ENCODE measurements at places on chromosomes 5 and 9. TPM values are rescaled to one million over a fixed set of nuclear protein-coding genes. Genes with fewer than 3 reads are reported as not detected.

DNA sequence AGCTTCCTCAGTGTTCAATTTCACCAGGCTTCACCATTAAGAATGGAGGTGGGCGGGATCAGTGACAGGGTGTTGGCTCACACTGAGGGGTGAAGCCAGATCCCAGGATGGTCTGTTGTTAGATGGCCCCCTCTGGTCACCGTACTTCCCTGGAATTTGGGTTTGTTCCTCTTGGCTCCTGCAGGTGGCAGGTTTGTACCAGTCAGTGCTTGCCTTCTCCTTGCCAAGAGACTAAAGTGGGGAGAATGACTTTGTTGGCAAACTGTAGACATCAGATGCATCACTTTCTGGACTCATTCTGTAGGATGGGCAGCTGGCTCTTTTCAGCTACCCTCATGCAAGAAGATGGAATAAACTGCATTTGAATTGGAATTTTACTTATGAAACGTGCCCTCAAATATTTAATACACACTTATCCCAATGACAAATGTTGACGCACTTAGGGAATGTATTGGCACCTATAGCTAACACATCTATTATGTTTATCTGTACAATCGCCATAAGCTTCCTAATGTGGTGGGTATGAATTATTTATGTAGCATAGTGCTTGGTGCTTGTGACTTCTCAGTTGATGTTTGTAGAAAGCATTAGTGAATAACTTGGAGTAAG lies 31.4 kb upstream of the ANKRD55 start:
- H3K36me3 ChIP-seq, result no peaks in the 10 kb centered on the region
- no peaks in the 10 kb centered on the region for H3K4me1 ChIP-seq

GRCh38 chr5:58751222-58751837 lies 168.5 kb downstream of the RAB3C start:
- H3K27ac ChIP-seq, result peak overlapping the region; percentile 22
- no peaks in the 10 kb centered on the region for H3K36me3 ChIP-seq
- H3K27me3 ChIP-seq, result no peaks in the 10 kb centered on the region
- H3K4me1 ChIP-seq, result peaks cover 3% of the 10 kb centered on the region

Gene GPR150
- polyA plus RNA-seq, result 0.90 TPM

GRCh38 chr9:131051592-131052517 lies 42.9 kb downstream of the LAMC3 start:
- no peaks in the 10 kb centered on the region for H3K36me3 ChIP-seq
- H3K27ac ChIP-seq, result no peak overlapping the region
- DNase-seq, result no peak
- no peaks in the 10 kb centered on the region for H3K4me1 ChIP-seq
- no peak overlapping the region for H3K4me3 ChIP-seq
- H3K27me3 ChIP-seq, result peaks cover 5% of the 10 kb centered on the region

Gene SPINK7
- 0.06 TPM for polyA plus RNA-seq

Gene IL31RA
- 0.03 TPM for polyA plus RNA-seq

- no peaks in the 10 kb centered on the region for H3K36me3 ChIP-seq
- no peak overlapping the region for H3K4me3 ChIP-seq
- no peak overlapping the region for H3K27ac ChIP-seq
- no peaks in the 10 kb centered on the region for H3K27me3 ChIP-seq
Observed at GRCh38 chr5:9519537-9519936, 26.3 kb downstream of the SEMA5A start.

DNA sequence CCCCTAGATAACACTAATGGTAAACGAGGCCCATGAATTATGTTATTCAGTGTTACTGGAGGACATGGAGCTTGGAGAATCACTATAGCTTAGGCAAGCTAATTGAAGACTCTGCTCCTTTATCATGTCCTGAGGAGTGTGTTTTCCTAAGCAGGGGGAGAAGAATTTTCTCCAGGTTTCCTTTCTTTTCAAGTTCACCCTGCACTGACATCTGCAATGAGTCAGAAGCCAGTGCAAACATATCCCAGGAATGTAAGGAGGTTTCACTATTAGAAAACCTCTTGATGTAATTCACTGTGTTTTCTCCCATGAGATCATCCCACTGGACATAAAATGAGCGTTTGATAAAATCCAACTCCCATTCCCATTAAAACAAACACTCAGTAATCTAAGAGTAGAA lies 75.6 kb downstream of the DMRT2 start:
- DNase-seq, result no peak
- no peaks in the 10 kb centered on the region for H3K27me3 ChIP-seq
- H3K4me3 ChIP-seq, result no peak overlapping the region
- H3K27ac ChIP-seq, result no peak overlapping the region
- H3K36me3 ChIP-seq, result no peaks in the 10 kb centered on the region

- no peak overlapping the region for H3K4me3 ChIP-seq
- H3K4me1 ChIP-seq, result no peaks in the 10 kb centered on the region
- H3K27ac ChIP-seq, result no peak overlapping the region
- H3K27me3 ChIP-seq, result no peaks in the 10 kb centered on the region
- no peak for DNase-seq
Observed at GRCh38 chr9:121997791-121998190, 95.3 kb downstream of the TTLL11 start.

Gene ADGRD2
- not detected for polyA plus RNA-seq

GRCh38 chr5:129392681-129393080 lies 67.4 kb upstream of the ADAMTS19 start:
- H3K4me3 ChIP-seq, result no peak overlapping the region
- no peak overlapping the region for H3K27ac ChIP-seq
- no peaks in the 10 kb centered on the region for H3K36me3 ChIP-seq
- DNase-seq, result no peak
- no peaks in the 10 kb centered on the region for H3K27me3 ChIP-seq

DNA sequence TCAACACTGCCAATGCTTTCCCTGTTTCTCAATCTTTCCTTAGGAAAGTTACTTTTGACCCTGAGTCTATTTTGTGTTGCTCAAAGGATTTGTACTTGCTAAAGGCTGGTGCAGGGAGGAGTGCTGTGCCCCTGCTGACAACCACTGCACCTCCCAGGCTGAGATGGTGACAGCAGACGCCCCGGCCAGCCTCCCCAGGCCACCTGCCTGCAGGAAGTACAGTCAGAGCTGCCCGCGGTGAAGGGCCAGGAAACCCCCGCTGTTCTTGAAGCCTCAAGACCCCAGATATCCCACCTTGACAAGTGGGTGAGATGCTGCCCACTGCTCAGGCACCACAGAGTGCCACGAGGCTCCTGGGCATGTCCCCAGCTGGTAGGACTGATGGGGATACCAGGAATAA lies 44.2 kb upstream of the CKMT2 start:
- no peaks in the 10 kb centered on the region for H3K36me3 ChIP-seq
- H3K4me3 ChIP-seq, result no peak overlapping the region
- no peaks in the 10 kb centered on the region for H3K27me3 ChIP-seq
- DNase-seq, result no peak
- H3K27ac ChIP-seq, result no peak overlapping the region
- no peaks in the 10 kb centered on the region for H3K4me1 ChIP-seq

DNA sequence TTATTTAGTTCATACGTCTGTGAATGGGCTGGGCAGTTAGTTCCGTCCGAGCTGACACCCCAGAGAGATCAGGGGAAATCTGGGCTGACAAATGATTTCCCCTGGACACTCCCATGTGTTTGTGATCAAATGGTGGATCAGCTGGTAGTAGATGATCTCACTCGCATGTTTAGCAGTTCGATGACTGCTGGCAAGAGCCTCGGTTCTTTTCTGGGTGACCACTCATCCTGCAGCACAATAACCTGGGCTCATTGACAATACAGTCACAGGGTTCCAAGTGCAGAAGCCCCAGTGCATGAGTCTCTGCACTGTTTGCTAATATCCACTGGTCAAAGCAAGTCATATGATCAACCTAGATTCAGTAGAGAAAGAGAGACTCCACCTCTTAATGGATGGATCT lies 155.9 kb downstream of the NR2F1-AS1 start:
- DNase-seq, result no peak
- no peaks in the 10 kb centered on the region for H3K4me1 ChIP-seq
- H3K36me3 ChIP-seq, result no peaks in the 10 kb centered on the region

DNA sequence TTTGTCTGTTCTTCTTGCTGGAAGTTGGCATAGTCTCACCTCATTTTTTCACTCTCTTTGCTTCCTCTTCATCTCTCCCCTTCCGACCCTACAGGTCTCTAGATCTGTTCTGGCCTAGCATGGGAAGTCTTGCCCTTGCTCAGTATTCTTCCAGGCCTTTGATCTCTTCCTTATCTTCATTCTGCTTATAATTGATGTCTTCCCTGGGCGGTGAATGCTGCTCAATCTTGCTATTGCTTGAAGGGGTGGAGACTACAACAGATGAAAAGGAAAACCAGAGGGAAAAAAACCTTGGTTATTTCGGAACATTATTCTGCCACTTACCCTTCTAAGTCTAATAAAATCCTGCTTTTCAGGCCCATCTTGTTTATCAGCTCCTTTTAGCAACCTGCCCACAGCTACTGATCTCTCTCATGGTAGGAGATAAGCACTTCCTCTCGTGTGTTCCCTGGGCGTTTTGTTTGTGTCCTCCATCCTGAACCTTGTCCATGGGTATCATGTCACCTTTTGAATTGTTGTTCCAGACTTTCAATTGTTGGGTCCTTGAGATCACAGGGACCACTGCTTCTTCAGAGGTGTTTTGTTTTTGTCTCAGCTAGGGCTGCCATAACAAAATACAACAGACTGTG lies 375.6 kb downstream of the ADGRV1 start:
- H3K4me1 ChIP-seq, result peaks cover 4% of the 10 kb centered on the region
- H3K36me3 ChIP-seq, result no peaks in the 10 kb centered on the region
- no peak overlapping the region for H3K4me3 ChIP-seq
- peak; percentile 24 for DNase-seq
- no peaks in the 10 kb centered on the region for H3K27me3 ChIP-seq

Measured in large intestine (tissue), 12 donors.